ENCODE measurements at places on chromosomes 2 and 18. TPM values are rescaled to one million over a fixed set of nuclear protein-coding genes. Genes with fewer than 3 reads are reported as not detected.

Gene IL36RN
- total RNA-seq = not detected

Gene RPE
- total RNA-seq = 81.3 TPM

Gene TPO
- total RNA-seq = not detected

Gene GPBAR1
- under 0.01 TPM for total RNA-seq

GRCh38 chr18:4870177-4870773 is 326.8 kb downstream of the AKAIN1 start:
- DNase-seq = no peak

DNA sequence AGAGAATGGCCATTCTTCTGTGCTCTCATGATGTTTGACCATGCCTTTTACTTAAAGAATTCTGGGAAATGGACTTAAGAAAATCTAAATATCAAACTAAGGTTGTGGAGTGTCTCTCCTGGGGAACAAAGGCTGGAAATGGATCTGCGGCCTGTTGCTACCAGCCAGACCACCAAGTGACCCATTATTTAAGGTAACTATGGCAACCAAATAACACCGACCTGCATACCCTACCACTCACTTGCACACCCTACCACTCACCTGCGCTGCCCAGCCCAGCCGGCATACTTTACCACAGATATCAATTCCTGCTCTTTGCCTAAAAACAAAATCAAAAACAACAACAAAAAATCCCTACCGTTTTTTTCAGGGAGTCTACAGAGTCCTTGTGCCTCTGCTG is 203.2 kb downstream of the NBAS start:
- no peak for DNase-seq

GRCh38 chr18:74994502-74995418 is 214.2 kb downstream of the PTGR3 start:
- DNase-seq = peak; percentile 14

DNA sequence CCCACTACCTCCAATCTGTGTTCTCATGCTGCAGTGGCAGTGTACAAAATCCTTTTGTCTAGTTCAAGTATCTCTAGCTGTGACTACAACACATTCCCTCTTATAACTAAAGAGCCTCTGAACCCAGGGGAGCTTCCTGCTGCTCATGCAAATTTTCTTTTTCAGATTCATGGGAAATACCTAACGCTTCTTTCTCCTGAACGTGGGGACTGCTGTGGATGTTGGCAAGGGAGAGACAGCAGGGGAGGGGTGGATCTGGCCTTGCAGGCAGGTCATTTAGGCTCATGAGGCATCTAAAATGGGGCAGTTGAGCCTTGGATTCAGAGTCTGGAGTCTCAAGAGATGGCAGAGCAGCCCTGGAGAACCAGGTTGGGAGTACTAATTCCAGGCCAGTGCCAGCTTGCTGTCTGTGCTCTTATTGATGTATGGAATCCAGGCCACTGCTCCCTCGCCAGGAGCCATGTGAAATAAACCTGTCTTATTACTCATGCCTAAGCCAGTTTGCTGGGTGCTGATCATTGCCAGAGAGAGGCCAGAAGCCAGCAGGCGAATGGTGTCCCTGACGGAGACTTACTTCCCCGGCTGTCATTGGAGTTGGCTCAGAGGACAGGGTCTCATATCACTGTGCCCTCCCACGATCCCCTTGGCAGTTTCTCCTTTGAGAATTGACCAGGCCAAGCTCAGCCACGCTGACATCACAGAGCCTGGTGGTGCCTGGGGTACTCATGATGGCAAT is 29.2 kb upstream of the TNP1 start:
- no peak for DNase-seq

GRCh38 chr2:221018262-221018661 is 553.8 kb downstream of the EPHA4 start:
- DNase-seq = no peak

- peak; percentile 82 for DNase-seq
These were observed 493.6 kb upstream of the SPHKAP start for GRCh38 chr2:228675091-228675490.

DNA sequence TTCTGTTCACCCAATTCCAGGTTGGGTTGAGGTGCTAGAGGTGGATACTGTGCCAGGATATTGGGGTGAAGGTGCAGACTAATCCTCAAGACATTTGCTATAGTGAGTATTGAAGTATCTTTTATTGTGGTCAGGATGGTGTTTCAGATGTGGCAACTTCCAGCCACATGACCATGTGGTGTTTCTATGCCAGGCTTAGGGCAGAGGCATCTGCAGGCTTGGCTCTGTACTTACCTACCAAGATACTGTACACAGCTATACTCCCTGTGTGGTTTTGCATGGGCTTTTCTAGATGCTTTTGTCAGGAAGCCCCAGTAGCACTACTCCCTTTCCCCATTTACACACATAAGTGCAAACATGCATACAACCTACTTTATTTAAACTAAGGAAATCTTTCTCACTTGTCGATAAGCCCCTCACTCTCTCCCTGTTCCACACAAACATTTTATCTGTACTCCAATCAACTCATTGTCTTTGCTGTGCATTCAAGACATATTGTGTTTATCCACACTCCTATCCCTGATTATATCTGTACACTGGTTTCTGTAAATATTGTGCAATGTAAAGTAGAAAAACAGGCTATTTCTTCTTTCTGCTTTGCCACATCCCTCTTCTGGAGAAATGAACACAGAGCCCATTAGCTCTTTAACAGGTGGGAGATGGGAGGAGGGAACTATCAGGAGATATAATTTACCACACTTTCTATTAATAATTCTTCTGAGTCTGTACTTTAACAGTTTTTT is 12.3 kb downstream of the ARL6IP6 start:
- DNase-seq = peak; percentile 15

GRCh38 chr2:206031950-206032567 is 53.9 kb downstream of the INO80D start:
- no peak for DNase-seq

- DNase-seq = no peak
These were observed 20.0 kb downstream of the ST3GAL5 start for GRCh38 chr2:85868822-85869221.

- DNase-seq = peak; percentile 14
These were observed 90.3 kb upstream of the CDH2 start for GRCh38 chr18:28267276-28267675.

GRCh38 chr2:194166818-194167217 is 1490.2 kb upstream of the SLC39A10 start:
- DNase-seq = peak; percentile 4

DNA sequence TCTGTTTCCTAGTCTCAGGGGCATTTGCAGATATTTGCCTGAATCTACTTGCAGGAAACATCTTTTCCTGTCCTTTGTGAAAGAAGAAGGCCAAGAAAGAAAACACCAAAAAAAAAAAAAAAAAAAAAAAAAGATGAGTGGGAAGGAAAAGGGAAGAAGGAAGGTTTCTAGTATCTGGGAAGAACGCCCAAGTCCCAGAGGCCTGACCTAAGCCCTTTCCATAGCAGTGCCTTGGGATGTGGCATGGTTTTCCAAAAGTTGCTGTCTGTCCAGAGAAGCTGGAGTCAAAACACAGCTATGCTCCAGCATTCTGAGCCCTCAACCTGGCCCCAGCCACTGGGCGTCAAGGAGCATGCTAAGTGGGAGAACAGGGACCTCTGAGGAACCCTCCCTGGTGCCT is 123.5 kb downstream of the INHBB start:
- no peak for DNase-seq

Measured in fibroblast of lung (primary cell).